ENCODE measurements at places on chromosomes 12 and 14.

DNA sequence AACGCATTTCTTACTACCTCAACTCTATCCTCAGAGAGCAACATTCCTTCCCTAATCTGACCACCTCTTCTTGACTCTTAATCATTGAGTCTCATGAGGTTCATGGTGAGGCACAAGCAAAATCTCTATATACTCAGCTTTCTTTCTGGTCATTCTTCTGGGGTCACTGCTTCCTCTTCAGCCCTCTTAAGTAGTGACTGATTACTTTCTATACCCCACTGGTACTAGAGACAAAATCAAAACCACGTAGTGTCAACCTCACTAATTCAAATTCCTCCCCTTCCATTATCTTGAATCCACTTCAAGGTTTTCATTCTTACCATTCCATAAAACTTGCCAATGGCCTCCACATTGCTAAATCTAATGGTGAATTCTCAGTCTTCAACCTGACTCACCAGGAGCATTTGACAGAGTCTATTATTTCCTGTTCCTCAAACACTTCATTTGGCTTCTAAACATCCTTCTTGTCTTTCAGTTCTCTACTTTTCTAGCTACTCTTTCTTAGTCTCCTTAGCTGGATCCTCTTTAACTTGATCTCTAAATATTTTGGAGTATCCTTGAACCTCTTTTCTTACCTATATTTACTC, 6.8 kb downstream of the WDHD1 start:
- DNase-seq, result no peak

GRCh38 chr14:26963711-26964110, 365.9 kb upstream of the NOVA1 start:
- DNase-seq, result no peak

DNA sequence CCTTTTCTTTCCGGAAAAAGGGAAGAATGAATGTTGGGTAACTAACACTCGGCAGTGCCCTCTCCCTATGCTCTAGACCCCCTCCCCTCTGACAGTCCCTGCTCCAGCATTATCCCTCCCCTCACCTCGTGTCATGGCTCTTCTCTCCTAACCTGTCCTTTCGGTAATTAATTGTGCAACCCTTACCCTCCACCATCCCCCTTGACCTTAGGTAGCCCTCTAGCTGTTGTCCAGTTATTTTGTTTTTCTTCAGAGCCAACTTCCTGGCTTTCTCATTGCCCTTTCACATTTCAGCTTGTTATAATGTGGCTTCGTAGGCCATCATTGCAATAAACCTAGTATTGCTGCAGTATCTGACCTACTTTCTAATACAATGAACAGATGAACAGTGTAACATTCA, 11.2 kb downstream of the ARG2 start:
- no peak for DNase-seq

DNA sequence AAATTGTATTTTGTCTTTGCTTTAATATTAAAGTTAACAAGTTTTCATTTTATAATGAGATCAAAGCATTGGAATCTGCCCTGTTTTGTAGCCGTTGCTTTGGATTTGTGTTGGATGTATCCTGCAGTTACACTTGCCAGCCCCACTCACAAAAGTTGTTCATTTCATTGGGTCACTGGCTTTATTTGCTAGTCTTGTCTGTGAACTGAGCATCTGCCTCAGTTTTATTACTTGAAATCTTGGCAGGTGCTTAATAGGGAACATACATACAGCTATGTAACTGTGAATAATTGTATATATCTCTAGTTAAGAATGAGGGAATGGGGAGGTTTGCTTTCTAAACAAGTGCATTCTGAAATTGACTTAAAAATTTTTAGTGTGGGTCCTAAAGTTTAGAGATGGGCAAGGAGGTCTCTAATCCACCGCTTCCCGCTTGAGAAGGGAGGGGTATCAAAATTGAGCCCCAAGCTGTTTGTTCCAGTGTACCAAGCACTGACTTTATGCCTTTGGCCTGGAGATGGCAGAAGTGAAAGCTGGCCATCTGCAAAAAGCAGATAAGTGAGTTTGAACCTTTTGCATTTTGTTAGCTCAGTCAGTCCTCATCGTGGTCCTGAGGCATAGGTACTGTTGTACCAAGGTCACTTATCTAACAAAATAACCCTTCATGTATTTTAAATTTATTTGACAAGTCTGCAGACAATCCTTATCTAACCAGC, 9.3 kb downstream of the EIF5 start:
- no peak for DNase-seq

DNA sequence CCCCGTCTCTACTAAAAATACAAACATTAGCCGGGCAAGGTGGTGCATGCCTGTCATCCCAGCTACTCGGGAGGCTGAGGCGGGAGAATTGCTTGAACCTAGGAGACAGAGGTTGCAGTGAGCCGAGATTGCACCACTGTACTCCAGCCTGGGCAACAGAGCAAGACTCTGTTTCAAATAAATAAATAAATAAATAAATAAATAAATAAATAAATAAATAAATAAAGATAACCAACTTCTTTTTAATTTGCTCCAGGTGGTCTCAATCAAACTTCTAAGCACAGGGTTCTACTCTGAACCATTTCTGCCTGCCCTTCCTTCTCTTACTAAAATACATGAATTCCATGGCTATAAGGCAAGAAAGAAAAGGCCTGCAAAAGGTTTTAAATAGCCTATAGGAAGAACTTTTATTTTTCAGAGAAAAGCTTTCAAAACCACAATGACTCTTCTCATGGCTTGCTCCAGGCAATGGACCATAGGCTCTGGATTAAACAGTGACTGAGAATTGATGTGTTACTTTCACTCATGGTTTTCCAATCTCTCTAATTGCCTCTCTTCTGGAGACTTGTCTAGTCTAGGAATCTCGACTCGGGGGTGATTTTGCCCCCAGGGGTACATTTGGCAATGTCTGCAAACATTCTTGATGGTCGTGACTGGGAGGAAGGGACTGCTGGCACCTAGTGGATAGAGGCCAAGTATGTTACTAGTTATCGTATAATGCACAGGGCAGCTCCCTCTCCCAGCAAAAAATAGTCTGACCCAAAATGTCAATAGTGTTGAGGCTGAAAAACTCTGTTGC, 14.4 kb downstream of the IGF1 start:
- no peak for DNase-seq

DNA sequence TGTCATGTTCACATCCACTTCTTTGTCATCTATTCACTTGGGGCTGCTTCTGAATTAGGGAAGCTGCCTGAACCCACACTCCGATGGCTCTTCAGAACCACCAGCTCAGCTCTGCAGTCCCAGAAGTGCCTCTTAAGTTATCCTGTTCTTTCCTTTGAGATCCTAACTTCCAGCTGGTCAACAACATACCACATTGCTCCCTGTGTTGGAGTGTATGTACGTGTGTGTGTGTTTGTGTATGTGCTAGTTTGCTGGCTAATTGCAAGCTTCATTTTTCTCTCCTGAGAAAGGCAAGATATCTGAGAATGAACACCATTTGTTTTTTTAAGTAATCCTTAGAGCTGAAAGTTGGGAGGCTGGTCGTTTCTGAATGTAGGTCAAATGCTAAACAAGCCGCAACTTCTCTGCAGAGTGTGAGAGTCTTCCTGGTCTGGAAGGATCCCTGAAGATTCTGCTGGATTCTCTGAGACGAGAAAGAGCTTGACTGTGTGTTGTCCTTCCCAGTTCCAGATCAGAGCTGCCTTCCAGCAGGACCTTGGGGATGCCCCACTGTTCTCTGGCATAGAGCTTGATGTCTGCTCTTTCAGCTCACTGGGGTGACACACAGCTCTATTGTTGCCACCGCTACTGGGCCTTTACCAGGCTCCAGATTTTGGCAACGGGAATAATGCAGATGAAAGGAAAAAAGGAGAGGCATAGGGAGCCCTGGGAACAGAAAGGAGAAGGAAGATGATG, 839 bp downstream of the GSG1 start:
- DNase-seq, result no peak

GRCh38 chr14:91113829-91114078, at the start of gene DGLUCY:
Gene DGLUCY (plus strand): TSS chr14:91114073. CDS start chr14:91160295, 46,222 bp downstream.
- peak; percentile 8 for DNase-seq

Measured in NCI-H460 (cell line).